Stimulated activated CD4-positive, alpha-beta T cell treated with anti-CD3 and anti-CD28 coated beads, Interleukin-15, amount 100 ng/mL, for 1 hour (primary cell): ENCODE measurements at places on chromosomes 3 and 15.

DNA sequence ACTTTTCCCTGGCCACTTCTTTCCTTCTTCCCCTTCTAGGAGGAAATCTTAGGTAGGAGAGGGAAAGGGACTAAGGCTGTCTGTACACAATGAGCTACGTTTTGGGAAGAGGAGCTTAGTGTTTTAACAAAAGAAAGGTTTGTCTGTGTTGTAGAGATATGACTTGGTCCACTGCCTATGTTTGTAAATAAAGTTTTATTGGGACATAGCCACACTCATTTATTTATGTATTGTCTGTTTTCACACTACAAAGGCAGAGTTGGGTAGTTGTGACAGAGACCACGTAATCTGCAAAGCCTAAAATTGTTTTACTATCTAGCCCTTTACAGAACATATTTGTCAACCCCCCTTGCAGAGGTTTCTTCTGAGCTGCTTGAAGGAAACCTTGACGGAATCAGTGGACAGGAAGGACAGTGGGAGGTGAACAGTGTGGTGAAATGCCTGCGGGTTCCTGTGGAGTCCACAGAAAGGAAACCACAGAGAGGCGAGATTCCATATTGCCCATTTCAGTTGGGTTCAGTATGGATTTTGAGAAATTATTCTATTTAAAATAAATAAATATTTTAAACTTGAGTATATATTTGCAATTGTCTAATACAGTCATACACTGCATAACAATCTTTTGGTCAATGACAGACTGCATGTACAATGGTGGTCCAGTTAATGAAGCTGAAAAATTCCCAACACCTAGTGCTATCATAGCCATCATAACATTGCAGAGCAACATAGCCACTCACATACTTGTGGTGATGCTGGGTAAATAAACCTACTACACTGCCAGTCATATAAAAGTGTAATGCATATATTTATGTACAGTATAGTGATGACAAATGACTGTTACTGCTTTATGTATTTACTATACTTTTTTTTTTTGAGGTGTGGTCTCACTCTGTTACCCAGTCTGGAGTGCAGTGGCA is 157.9 kb upstream of the NUDT16 start:
- no peak for DNase-seq

DNA sequence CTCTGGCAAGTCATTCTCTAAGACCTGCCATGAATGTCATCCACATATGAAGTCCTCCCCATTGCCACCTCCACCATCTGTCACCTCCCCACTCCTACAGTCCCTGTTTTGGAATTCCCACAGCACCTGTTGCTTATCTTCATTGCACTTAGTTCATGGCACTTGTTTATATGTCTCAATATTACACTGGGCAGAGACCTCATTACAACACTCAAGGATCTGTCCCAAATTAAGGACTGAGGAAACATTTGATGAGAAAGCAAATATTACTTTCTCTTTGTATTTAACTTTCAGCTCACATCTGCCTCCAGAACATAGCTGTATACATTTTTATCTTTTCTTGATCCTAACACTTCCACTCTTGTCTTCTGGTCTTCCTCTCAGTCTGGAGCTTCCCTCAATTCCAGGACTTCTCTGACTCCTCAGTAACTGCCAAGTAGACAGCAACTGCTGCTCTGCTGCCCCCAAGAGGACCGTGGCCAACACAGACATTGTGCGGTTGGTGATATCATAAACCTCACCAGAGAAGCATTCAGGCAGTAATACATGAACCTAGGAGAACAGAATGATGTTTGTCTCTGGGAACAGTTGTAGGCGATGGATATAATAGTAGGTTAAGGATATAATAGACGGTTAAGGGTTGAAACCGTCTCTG is 45.0 kb upstream of the FGF12 start:
- DNase-seq, result no peak

DNA sequence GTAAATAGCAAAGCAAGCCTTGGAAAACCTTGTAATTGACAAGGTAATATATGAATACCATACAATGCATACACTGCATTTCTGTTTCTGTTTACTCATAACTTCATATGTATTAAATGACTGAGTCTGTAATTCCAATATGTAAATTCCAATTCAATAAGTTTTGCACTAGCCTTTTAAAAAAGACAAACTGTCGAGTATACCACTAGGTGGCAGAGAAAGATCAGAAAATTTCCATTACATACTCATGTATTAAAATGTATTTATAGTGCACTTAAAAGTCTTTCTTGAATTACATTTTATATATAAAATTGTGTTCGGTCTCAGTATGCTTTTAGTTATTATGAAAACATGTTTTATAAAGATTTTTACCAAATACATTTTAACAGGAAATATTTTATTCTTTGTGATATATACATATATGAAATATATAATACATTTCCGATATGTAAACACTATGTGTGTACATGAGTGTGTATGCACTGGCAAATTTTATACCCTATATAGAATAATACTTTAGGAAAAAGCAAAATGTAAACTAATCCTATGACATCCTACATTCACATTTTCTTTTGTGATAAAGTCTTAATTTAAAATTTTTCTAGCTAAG is 216.8 kb downstream of the VGLL3 start:
- DNase-seq, result no peak

DNA sequence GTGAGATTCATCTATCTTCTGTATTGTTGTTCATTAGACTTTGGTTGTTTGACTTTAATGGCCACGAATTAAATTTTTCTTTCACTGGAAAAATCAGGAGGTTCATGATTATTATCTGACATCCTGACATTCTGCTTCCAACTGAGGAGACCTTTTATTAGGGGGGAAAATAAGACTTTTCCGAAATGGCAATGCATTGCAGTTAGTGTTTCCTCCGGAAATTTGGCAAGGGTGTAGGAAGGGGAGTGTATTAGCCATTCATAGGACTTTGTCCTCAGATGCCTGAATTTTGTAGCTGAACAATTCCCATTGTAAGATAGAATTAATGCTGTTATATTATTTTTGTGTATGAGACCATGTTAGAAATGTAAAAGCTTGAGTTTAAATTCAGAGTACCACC is 450.6 kb upstream of the TGFBR2 start:
- DNase-seq, result no peak

DNA sequence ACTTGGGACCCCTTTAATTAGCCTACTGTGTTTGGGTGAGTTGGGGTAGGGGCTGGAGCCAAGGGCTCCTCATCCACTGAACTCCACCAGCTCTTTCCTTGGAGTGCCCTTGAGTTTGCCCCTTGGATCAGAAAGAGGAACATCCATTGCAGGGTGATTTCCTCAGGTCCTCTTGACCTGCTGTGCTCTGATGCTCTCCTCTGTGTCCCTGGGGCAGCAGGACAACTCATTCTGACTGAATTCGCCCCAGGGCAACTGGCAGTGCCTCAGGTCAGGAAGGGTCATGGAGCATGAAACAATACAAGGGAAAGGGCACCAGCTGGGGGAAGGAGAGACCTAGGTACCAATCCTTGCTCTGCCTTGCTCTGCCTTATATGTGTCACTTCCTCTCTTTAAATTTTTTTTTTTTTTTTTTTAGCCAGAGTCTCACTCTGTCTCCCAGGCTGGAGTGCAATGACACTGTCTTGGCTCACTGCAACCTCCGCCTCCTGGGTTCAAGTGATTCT is 47.8 kb downstream of the BSN start:
- DNase-seq, result no peak

DNA sequence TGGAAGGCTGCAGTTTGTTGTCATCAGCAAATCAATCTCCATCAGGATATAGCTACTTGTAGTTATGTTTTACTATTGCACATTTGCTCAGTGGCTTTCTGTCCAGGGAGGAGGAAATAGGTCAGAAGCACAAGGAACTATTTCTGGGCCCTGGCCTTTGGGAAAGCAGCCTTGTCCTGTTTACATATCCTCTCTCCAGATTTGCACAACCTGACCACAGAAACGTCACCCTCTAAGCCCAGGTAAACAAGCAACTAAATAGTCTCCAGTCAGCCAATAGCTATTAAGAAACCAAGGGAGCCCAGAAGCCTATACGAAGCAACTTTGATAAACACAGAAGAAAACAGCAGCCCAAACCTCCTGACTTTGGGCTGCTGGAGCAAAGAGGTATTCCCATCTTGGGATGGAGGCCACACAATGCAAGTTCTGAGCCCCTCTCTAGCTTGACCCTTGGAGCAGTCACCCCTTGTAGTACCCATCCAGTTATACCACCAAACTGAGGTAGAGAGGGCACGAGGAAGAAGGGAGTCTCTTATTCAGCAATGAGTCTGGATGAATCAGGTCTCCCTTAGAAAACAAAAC is 2.3 kb upstream of the FEM1B start:
- DNase-seq, result no peak

- DNase-seq, result no peak
These were observed 186.4 kb downstream of the ADAMTS9 start for GRCh38 chr3:64501298-64501906.

DNA sequence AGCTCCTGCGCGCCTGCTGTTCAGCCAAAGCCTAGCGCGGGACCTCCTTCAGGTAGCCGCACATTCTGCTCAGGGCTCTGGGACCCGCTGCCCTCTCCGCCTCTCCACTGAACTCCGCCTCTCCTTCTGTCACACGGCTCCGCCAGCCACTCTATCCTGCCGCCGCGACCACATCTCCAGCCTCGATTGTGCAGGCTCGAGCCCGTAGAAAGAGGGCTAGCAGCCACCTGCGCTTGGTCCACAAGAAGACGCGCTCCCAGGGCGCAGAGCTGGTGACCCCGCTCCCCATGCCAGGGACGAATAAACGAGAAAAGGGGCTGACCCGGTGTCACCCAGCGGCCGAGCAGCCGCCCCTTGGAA is 1.1 kb upstream of the VIPR1 start:
- DNase-seq, result no peak

DNA sequence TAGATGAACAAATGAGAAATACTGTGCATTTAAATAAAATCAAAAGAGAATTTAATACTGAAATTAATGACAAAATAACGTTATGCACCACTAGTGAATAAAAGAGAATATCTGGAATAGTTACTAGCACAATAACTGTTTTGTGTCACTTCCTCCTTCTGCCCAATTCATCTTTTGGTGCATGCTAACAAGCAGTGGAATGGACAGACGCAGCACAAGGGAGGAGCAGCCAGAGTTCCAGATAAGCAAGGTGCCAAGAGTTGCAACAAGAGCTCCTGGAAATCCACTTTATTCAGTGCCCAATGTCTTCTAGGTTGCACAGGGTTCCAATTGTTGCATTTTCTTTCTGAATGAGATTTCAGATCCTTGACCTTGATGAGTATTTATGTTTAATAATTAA is 66.5 kb upstream of the PLXND1 start:
- no peak for DNase-seq

- no peak for DNase-seq
These were observed 124.6 kb upstream of the ABHD17C start for GRCh38 chr15:80570553-80570952.

- no peak for DNase-seq
These were observed 31.2 kb downstream of the SLC25A36 start for GRCh38 chr3:140972833-140973232.

- no peak for DNase-seq
These were observed 113.1 kb upstream of the UMPS start for GRCh38 chr3:124617177-124617576.

DNA sequence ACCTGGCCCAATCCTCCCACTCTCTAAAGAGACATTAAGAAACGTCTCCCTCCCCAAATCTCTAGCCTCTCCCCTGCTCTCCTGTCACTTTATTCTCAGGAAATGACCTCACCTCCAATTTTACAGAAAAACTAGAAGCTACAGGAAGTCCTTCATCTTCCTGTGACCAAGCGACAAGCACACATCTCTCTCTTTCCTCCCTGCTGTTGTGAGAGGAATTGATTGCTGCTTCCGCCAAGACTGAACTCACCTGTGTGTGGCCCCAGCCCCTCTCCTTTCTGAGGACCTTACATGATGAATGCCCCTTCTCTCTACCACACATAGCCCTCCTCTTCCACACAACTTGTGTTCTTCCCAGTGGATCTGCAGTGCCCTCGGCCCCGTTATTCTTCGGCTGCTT is 18.2 kb downstream of the DNAJB8 start:
- DNase-seq, result no peak

GRCh38 chr3:121295979-121296378 is 249.8 kb downstream of the POLQ start:
- no peak for DNase-seq

DNA sequence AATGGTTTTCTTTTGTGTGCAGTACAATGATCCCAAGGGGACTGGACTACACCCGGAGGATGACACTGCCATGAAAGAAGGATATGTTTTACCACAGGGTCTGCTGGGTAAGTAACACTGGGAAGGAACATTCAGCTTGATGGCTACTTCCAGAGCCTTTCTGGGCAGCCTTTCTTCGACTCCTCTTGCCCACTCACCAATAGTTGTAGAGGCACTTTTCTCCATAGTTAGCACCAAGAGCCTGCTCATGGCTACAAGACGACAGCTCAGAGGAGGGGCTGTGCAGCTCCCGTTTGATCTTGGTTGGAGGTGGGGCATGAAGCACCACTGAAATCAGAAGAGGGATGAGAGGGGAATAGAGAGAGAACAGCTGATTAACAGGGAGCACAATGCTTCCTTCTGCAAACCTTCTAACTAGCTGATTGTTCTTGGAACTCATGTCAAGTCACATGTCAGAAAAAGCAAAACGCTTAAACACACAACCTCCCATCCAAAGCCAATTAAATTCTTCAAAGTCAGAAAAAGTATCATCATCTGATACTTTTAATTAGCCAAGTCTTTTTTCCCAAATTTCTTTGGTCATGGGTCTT is 27.9 kb downstream of the ETV5 start:
- no peak for DNase-seq

- no peak for DNase-seq
These were observed 53.9 kb upstream of the HERC1 start for GRCh38 chr15:63887630-63888029.

- no peak for DNase-seq
These were observed 367.6 kb upstream of the NDN start for GRCh38 chr15:24054547-24055245.

DNA sequence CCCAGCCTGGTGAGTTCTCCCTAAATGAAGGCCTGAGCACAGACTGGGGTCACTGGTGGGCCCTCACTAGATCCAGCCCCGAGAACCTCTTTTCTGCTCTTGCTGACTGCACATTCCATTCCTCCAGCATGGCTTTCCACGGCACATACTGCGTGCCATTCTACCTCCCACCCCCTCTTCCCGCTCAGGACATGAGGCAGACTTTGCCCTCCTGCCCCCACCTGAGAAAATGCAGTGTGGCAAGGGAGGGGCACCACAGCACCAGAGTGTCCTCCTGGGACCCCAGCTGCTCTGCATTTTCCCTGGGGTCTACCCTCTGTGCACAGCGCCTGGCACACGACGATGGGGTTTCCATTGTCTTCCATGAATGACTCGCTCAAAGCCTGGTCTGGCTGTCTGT is 6.1 kb upstream of the SLCO2A1 start:
- no peak for DNase-seq
